ENCODE measurements at places on chromosomes 13 and 19. TPM values are rescaled to one million over a fixed set of nuclear protein-coding genes. Genes with fewer than 3 reads are reported as not detected.

HSD17B14 gene
- not detected for total RNA-seq

BSPH1 gene
- total RNA-seq, result not detected

IFNL1 gene
- total RNA-seq, result not detected

TMPRSS9 gene
- not detected for total RNA-seq

KLK2 gene
- not detected for total RNA-seq

SLC8A2 gene
- not detected for total RNA-seq

SIGLECL1 gene
- not detected for total RNA-seq

SIGLEC7 gene
- 0.97 TPM for total RNA-seq

PTPRH gene
- total RNA-seq, result 0.55 TPM

KLK7 gene
- not detected for total RNA-seq

PODNL1 gene
- total RNA-seq, result not detected

DNA sequence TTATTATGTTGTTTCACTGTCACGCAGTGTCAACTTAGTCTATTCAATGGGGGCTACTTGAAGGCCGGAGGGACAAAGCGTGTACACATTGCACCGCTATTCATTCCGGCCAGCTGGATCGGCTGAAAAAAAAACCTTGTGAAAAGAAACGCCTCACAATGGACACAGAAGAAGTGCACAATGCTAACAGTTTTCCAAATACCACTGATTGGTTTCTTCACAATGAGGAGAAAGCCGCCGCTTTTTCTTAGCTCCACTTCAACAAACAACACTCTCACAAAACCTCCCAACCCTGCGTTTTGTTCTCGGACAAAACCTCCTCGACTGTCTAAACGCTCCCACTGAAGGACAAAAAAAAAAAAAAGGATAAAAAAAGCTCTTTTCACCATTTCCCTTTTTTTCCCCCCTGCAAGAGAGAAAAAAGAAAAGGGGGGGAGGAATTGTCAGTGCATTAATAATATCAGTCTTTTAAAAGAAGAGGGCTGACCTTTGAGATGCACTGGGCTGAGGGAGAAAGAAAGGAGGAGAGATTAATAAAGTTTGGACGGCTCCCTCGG lies 5.4 kb downstream of the SOX21 start:
- H3K4me1 ChIP-seq, result no peaks in the 10 kb centered on the region
- H3K27me3 ChIP-seq, result peaks cover 96% of the 10 kb centered on the region
- H3K27ac ChIP-seq, result no peak overlapping the region
- no peak overlapping the region for H3K4me3 ChIP-seq

DNA sequence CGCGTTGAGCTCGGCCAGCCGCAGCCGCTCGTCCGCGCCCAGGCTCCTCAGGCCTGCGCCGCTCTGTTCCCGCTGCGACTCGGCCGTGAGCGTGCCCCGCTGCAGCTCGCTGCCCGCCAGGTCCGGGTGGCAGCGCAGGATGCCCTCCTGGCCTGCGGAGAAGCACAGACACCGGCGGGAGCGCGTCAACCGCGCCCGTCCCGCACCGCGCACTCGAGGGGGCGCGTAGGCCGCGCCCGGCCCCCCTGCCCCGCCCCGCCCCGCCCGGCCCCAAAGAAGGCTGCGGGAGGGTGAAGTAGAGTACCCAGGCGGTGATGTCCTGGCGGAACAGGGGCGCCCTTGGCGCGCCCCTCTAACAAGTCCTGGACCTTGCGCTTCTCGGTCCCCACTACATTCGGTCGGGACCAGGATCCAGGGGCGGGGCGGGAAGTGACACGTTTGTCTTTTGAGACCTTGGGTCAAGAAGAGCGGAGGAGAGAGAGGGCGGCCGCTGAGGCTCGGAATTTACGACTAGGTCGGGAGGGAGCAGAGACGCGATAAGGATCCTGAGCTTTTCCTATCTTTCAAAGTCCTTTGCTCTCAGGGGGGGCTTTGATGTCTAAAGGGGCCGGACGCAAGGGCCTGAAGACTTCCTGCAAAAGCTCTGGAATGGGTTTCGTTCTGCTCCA lies 9.3 kb upstream of the CDX2 start:
- no peaks in the 10 kb centered on the region for H3K36me3 ChIP-seq
- H3K4me3 ChIP-seq, result no peak overlapping the region
- H3K4me1 ChIP-seq, result peaks cover 7% of the 10 kb centered on the region
- H3K27ac ChIP-seq, result no peak overlapping the region
- DNase-seq, result no peak

DNA sequence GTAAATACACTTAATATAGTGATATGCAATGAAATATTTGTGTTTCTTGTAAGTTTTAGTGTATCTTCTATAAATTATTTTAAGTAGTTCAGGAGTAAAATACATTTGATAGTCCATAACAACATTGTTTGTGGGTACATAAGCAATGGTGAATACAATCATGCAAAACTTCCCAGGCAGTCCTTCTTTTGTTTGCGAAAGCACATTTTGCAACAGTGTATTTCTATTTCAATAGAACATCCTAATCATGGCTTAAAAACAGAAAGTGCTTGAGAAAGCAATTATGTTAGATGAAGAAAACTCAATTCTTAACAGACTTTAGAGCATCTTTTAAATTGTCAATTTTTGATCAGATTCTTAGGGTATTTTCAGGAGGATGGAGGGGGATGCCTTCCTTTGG lies 155.6 kb downstream of the POSTN start:
- no peak overlapping the region for H3K4me3 ChIP-seq
- H3K27me3 ChIP-seq, result no peaks in the 10 kb centered on the region
- no peak for DNase-seq
- no peak overlapping the region for H3K27ac ChIP-seq
- no peaks in the 10 kb centered on the region for H3K4me1 ChIP-seq

GRCh38 chr13:43307921-43308433 lies 284.6 kb downstream of the DNAJC15 start:
- H3K4me3 ChIP-seq, result no peak overlapping the region
- H3K4me1 ChIP-seq, result peaks cover 13% of the 10 kb centered on the region
- DNase-seq, result peak; percentile 71
- H3K36me3 ChIP-seq, result no peaks in the 10 kb centered on the region
- H3K27ac ChIP-seq, result no peak overlapping the region

DNA sequence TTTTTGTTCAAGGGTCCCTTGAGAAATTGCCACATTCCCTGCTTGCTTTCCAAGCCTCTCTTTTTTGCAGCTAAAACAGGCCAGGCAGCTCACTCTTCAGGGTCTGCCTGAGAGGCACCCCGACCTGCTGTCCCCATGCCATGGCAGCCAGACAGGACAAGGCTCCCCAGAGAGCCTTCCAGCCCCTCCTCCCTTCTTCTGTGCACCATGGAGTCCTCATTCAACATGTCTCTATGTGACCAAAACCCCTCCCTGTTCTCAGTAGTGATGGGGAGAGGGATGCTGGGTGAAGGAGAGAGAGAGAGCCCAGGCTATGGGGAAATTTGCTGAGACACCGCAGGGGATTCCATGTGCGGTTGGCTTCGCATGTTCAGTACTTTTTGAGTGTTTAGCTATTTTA lies 384.2 kb upstream of the ZNF507 start:
- no peak overlapping the region for H3K27ac ChIP-seq
- DNase-seq, result no peak
- H3K27me3 ChIP-seq, result no peaks in the 10 kb centered on the region
- H3K4me1 ChIP-seq, result no peaks in the 10 kb centered on the region
- no peaks in the 10 kb centered on the region for H3K36me3 ChIP-seq
- no peak overlapping the region for H3K4me3 ChIP-seq

GRCh38 chr13:79440958-79441528 lies 35.0 kb upstream of the RBM26 start:
- no peaks in the 10 kb centered on the region for H3K4me1 ChIP-seq
- no peak for DNase-seq
- no peak overlapping the region for H3K27ac ChIP-seq
- no peaks in the 10 kb centered on the region for H3K27me3 ChIP-seq
- no peaks in the 10 kb centered on the region for H3K36me3 ChIP-seq

GRCh38 chr19:15216363-15216762 lies 15.6 kb upstream of the NOTCH3 start:
- H3K27ac ChIP-seq, result no peak overlapping the region
- H3K4me1 ChIP-seq, result peaks cover 11% of the 10 kb centered on the region
- no peaks in the 10 kb centered on the region for H3K27me3 ChIP-seq

DNA sequence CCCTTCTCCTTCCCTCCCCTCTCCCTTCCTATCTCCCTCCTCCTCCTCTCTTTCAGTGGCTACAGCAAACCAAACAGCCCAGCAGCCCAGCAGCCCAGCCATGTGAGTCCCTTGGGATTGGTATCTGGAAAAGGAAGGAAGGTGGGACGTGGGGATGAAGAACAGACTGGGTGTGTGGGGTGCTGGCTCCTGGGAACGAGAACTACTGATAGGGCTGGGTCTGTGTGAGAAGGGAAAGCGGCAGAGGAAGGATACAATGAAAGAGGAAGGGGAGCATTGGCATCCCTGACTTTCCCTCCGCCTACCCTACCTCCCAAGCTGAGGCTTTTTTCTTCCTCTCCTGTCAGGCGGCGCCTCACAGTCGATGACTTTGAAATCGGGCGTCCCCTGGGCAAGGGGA lies 863 bp downstream of the AURKC start:
- H3K27me3 ChIP-seq, result no peaks in the 10 kb centered on the region
- DNase-seq, result no peak
- no peaks in the 10 kb centered on the region for H3K4me1 ChIP-seq
- H3K36me3 ChIP-seq, result no peaks in the 10 kb centered on the region
- H3K4me3 ChIP-seq, result no peak overlapping the region

DNA sequence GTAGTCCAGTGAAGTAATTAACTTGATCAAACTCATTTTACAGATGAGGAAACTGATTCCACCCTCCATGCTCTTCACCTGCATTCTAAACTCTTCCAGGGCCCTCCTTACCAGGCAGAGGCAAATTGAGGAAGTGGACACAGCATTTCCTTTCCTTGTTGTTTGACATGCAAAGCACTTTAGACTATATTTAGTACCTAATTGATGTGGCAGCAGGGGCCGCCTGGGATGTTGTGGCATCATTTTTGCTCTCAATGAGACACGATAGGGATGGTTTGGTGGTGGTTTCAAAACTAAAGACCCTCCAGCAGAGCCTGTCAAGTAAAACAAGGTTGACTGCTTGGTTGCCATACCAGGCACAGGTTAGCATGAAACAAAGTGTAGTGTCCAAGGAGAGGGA lies 7.9 kb downstream of the SIPA1L3 start:
- no peaks in the 10 kb centered on the region for H3K27me3 ChIP-seq
- H3K4me1 ChIP-seq, result no peaks in the 10 kb centered on the region
- no peaks in the 10 kb centered on the region for H3K36me3 ChIP-seq

DNA sequence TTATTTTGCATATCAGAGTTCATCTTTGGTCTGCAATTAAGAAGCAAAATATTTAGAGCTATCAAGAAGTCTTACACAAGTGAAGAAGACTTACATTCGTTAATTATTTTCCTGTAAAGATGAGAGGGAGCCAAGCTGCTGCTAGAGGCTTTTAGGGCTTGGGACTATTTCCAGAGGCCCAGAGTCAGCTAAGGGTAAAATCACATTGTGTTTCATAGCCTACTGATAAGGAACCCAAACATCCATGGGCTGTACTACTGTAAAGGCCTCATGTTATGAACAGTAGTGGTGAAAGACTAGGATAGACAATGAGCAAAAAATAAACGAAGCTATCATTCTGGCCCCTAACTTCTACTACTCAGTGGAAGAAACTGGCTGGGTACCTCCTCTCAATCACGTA lies 10.9 kb upstream of the TEX30 start:
- no peak overlapping the region for H3K4me3 ChIP-seq
- H3K27ac ChIP-seq, result no peak overlapping the region
- no peaks in the 10 kb centered on the region for H3K27me3 ChIP-seq
- DNase-seq, result no peak
- no peaks in the 10 kb centered on the region for H3K4me1 ChIP-seq

GRCh38 chr13:56886398-56886797 lies 254.3 kb upstream of the PRR20A start:
- H3K4me3 ChIP-seq, result no peak overlapping the region
- DNase-seq, result no peak
- H3K36me3 ChIP-seq, result no peaks in the 10 kb centered on the region
- H3K27me3 ChIP-seq, result no peaks in the 10 kb centered on the region
- H3K4me1 ChIP-seq, result no peaks in the 10 kb centered on the region

GRCh38 chr13:46603165-46603603 lies 50.2 kb downstream of the LRCH1 start:
- no peak for DNase-seq
- no peaks in the 10 kb centered on the region for H3K36me3 ChIP-seq
- H3K27ac ChIP-seq, result peak overlapping the region; percentile 62
- no peaks in the 10 kb centered on the region for H3K27me3 ChIP-seq
- peaks cover 29% of the 10 kb centered on the region for H3K4me1 ChIP-seq

DNA sequence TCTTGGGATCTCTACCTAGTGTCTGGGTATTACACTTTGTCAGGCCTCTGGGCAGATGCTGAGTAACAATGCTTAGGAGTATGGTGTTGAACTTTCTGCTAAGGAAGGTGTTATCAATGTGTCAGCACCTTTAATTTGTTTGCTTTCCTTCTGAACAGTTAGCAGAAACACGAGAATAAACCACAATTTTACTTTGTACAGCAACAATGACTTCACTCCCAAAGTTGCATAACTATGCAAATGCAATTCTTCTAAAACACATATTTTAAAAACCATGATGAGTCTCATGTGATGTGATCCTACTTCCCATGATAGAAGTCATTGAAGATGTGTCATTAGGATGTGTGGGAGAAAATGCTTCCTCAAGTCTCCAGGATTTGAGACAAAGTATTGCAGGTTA lies 155.0 kb downstream of the POSTN start:
- no peaks in the 10 kb centered on the region for H3K4me1 ChIP-seq
- H3K27me3 ChIP-seq, result no peaks in the 10 kb centered on the region
- no peak overlapping the region for H3K27ac ChIP-seq
- DNase-seq, result no peak

- DNase-seq, result no peak
- H3K36me3 ChIP-seq, result no peaks in the 10 kb centered on the region
- no peak overlapping the region for H3K27ac ChIP-seq
- H3K4me1 ChIP-seq, result no peaks in the 10 kb centered on the region
- H3K4me3 ChIP-seq, result no peak overlapping the region
- no peaks in the 10 kb centered on the region for H3K27me3 ChIP-seq
These were observed 211.9 kb downstream of the FGF9 start for GRCh38 chr13:21882766-21883165.

- no peak overlapping the region for H3K27ac ChIP-seq
- DNase-seq, result no peak
- no peak overlapping the region for H3K4me3 ChIP-seq
- H3K36me3 ChIP-seq, result no peaks in the 10 kb centered on the region
- peaks cover 6% of the 10 kb centered on the region for H3K4me1 ChIP-seq
These were observed 150.6 kb upstream of the RNF113B start for GRCh38 chr13:98327371-98328270.

GRCh38 chr13:26839682-26840081 lies 79.1 kb upstream of the GPR12 start:
- DNase-seq, result no peak
- H3K4me3 ChIP-seq, result no peak overlapping the region
- H3K27me3 ChIP-seq, result peaks cover 2% of the 10 kb centered on the region
- no peak overlapping the region for H3K27ac ChIP-seq

DNA sequence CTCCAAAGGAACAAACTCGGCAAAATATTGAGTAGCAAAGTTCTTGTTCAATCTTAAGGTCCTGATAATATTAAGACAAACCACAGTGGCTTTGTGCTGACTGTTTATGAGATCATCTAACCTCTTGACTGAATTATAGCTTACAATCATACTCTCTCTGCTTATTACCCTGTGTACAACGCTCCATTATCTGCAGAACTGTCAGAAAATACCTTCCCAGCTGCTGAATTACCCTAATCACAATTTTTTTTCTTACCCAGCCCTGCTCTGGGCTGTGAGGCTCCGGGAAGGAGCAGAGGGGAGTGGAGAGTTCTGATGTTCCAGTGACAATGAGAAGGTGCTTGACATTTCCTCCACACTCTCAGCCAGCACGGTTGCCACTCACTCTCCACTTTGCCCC lies 64.8 kb downstream of the DCT start:
- no peak for DNase-seq
- H3K27me3 ChIP-seq, result no peaks in the 10 kb centered on the region
- no peak overlapping the region for H3K4me3 ChIP-seq

- no peaks in the 10 kb centered on the region for H3K4me1 ChIP-seq
- H3K4me3 ChIP-seq, result no peak overlapping the region
- no peaks in the 10 kb centered on the region for H3K36me3 ChIP-seq
- no peak overlapping the region for H3K27ac ChIP-seq
- no peak for DNase-seq
These were observed 313.8 kb downstream of the ENOX1 start for GRCh38 chr13:43472980-43473379.
